ENCODE measurements at places on chromosomes 11 and 22. TPM values are rescaled to one million over a fixed set of nuclear protein-coding genes. Genes with fewer than 3 reads are reported as not detected.
A peak's percentile ranks its signal among the peaks of the same experiment; 100 is the strongest.

SMTNL1 gene
- not detected for total RNA-seq

GRCh38 chr11:10797531-10797930 lies 11.2 kb downstream of the EIF4G2 start:
- no peak for DNase-seq
- peaks cover 37% of the 10 kb centered on the region for H3K4me1 ChIP-seq
- no peak overlapping the region for H3K27ac ChIP-seq
- H3K36me3 ChIP-seq, result peaks cover 44% of the 10 kb centered on the region
- H3K27me3 ChIP-seq, result no peaks in the 10 kb centered on the region

DNA sequence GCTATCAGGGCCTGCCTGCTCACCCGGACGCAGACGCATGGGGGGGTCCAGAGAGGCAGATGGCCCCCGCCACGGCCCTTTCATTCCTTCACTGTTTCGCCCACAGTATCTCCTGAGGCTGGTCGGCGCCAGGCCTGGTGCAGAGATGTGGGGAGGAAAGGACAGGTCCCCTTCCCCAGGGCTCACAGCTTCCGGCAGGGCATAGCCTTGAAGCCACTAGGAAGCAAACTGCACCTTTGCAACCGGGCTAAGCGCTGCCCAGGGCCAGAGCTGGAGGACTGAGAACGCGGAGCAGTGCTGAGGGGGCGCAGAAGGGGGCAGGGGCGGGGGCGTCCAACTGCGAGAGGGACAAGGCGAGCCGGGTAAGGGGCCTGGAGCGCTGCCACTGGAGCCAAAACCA lies 20.2 kb upstream of the FLRT1 start:
- no peak overlapping the region for H3K4me3 ChIP-seq
- peaks cover 6% of the 10 kb centered on the region for H3K27me3 ChIP-seq
- peaks cover 3% of the 10 kb centered on the region for H3K4me1 ChIP-seq
- DNase-seq, result no peak

NXPE4 gene
- total RNA-seq, result not detected

PRODH gene
- total RNA-seq, result 1.7 TPM

MGAT3 gene
- 45.3 TPM for total RNA-seq

GRCh38 chr22:39729141-39729934 lies 158.8 kb downstream of the CACNA1I start:
- H3K27me3 ChIP-seq, result peaks cover 36% of the 10 kb centered on the region
- H3K27ac ChIP-seq, result no peak overlapping the region
- no peaks in the 10 kb centered on the region for H3K36me3 ChIP-seq
- no peaks in the 10 kb centered on the region for H3K4me1 ChIP-seq
- DNase-seq, result no peak
- no peak overlapping the region for H3K4me3 ChIP-seq

GRCh38 chr11:102800767-102801166 lies 2.8 kb upstream of the MMP1 start:
- DNase-seq, result no peak
- no peak overlapping the region for H3K4me3 ChIP-seq
- H3K27ac ChIP-seq, result no peak overlapping the region
- no peaks in the 10 kb centered on the region for H3K4me1 ChIP-seq

FAM111A gene
- total RNA-seq, result 40.8 TPM

GRCh38 chr11:6576471-6577373 lies 26.7 kb downstream of the RRP8 start:
- no peaks in the 10 kb centered on the region for H3K27me3 ChIP-seq
- peaks cover 10% of the 10 kb centered on the region for H3K36me3 ChIP-seq
- peak overlapping the region; percentile 54 for H3K27ac ChIP-seq
- H3K4me1 ChIP-seq, result peaks cover 12% of the 10 kb centered on the region
- H3K4me3 ChIP-seq, result no peak overlapping the region
- no peak for DNase-seq

MFRP gene
- not detected for total RNA-seq

- no peak overlapping the region for H3K4me3 ChIP-seq
- H3K27ac ChIP-seq, result peak overlapping the region; percentile 7
- H3K36me3 ChIP-seq, result peaks cover 21% of the 10 kb centered on the region
- H3K27me3 ChIP-seq, result no peaks in the 10 kb centered on the region
Measured at GRCh38 chr22:21599053-21599893, 30.5 kb downstream of the YDJC start.

- H3K36me3 ChIP-seq, result peaks cover 3% of the 10 kb centered on the region
- no peaks in the 10 kb centered on the region for H3K27me3 ChIP-seq
- peak overlapping the region; percentile 25 for H3K27ac ChIP-seq
Measured at GRCh38 chr11:75311858-75312288, 39.6 kb downstream of the ARRB1 start.

DNA sequence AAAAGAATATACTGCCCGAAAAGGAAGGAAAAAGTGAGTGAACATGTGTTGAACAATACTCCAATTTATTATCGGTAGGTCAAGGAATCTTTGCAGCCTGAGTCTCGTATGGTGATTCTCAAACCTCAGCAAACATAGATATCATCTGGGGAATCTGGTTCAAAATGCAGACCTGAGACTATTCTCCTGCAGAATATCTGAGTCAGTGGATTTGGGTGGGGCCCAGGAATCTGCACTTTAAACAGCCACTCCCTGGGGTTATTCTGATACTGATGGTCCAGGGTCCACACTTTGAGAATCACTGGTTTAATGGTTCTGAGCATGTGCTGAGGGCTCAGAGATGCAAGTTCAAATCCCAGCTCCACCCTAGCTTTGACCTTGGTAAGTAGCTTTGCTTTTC lies 53.6 kb upstream of the GRK3 start:
- H3K27me3 ChIP-seq, result no peaks in the 10 kb centered on the region
- no peak for DNase-seq
- H3K4me1 ChIP-seq, result peaks cover 4% of the 10 kb centered on the region
- H3K4me3 ChIP-seq, result no peak overlapping the region
- no peak overlapping the region for H3K27ac ChIP-seq
- peaks cover 10% of the 10 kb centered on the region for H3K36me3 ChIP-seq

- no peaks in the 10 kb centered on the region for H3K36me3 ChIP-seq
- H3K4me3 ChIP-seq, result no peak overlapping the region
- DNase-seq, result no peak
- no peak overlapping the region for H3K27ac ChIP-seq
- H3K27me3 ChIP-seq, result no peaks in the 10 kb centered on the region
- H3K4me1 ChIP-seq, result no peaks in the 10 kb centered on the region
Measured at GRCh38 chr22:30732426-30732825, 37.8 kb downstream of the OSBP2 start.

GRCh38 chr11:35046681-35047080 lies 92.3 kb upstream of the CD44 start:
- no peaks in the 10 kb centered on the region for H3K36me3 ChIP-seq
- H3K4me1 ChIP-seq, result peaks cover 6% of the 10 kb centered on the region
- peaks cover 9% of the 10 kb centered on the region for H3K27me3 ChIP-seq
- DNase-seq, result no peak
- no peak overlapping the region for H3K27ac ChIP-seq

CCDC73 gene
- 0.44 TPM for total RNA-seq

DNA sequence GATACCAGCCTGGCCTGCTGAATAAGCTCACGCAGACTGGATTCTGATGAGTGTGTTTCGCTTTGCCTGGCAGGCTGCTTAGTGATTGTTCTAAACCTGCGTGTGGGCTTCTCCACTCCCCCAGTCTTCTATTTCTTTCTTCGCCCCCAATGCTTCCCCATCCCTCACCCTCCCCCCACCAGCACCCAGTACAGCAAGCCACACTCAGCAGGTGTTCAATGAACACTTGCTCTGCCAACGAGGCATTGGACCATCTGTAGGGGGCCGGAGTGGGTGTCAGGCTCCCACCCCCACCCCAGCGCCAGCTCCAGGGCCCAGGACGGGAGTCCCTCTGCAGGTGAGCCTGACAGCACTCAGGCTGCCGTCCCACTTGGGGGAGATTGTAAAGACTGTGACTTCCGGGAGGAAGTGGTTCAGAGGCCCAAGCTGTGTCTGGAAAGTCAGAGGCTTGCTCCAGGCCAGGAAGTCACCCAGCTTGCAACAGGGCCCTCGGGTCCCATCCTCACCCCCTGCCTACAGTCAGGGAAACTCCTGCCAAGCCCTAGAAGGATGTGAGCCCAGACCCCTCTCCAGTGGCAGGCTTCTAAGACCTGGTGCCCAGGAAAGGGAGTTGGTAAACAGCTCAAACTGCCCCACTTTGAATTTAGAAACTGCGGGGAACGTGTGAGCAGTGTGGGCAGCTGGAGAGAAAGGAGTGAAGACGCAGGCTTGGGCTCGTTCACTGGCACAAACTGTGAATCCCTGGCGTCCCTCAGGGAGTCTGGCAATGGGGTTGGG lies 66.3 kb upstream of the PRDM11 start:
- H3K27ac ChIP-seq, result no peak overlapping the region
- H3K36me3 ChIP-seq, result no peaks in the 10 kb centered on the region
- no peak overlapping the region for H3K4me3 ChIP-seq

DNA sequence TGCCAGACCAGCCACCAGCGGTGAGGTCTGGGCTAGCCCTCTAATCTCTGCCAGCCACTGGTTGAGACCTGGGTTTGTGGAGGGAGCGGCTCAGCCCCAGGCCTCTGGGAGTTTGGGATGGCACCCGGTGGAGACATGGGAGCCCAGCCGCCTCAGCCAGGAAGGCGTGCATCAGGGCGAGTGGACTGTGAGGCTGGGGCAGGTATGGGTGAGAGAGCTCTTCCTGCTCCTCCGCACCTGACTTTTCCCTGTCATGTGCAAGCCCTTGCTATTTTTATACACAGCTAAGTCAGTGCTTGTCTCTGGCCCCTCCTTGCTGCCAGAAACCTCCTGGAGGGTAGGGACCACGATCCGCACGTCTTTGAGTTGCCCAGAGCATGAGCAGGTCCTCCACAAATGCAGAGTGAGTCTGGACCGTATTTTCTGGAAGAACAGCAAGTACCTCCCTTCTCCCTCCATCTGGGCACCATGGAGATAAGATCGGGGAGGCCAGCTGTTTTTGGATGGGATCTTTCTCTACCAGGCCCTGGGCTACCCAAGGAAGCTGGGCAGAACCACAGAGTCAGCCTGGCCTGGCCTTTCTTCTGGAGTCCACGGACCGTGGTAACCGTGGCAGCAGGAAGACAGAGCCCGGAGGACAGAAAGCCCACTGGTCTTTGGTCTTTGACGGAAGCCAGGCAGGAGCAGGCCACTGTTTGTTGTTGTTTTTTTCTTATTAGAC lies 53.3 kb downstream of the IGLL1 start:
- no peak for DNase-seq
- H3K4me1 ChIP-seq, result peaks cover 63% of the 10 kb centered on the region
- no peaks in the 10 kb centered on the region for H3K27me3 ChIP-seq
- no peaks in the 10 kb centered on the region for H3K36me3 ChIP-seq
- H3K27ac ChIP-seq, result peak overlapping the region; percentile 89

DNA sequence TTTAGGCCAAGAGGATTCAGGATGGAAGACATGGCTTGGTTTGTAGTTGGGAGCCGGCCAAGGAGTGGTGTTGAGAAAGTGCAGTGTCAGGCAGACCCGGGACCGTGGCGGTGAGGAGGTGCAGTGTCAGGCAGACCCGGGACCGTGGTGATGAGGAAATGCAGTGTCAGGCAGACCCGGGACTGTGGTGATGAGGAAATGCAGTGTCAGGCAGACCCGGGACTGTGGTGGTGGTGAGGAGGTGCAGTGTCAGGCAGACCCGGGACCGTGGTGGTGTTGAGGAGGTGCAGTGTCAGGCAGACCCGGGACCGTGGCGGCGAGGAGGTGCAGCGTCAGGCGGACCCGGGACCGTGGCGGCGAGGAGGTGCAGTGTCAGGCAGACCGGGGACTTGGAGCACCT lies 59.7 kb downstream of the LRP5 start:
- H3K27me3 ChIP-seq, result no peaks in the 10 kb centered on the region
- no peak overlapping the region for H3K4me3 ChIP-seq
- no peak for DNase-seq
- peaks cover 27% of the 10 kb centered on the region for H3K36me3 ChIP-seq

RIC3 gene
- total RNA-seq, result 2.4 TPM

GRCh38 chr11:113789675-113790320 lies 10.2 kb downstream of the CLDN25 start:
- H3K27me3 ChIP-seq, result peaks cover 24% of the 10 kb centered on the region
- no peak overlapping the region for H3K4me3 ChIP-seq
- no peak for DNase-seq

GRCh38 chr11:5303626-5304025 lies 1.9 kb upstream of the OR51B4 start:
- no peak overlapping the region for H3K27ac ChIP-seq
- H3K4me3 ChIP-seq, result no peak overlapping the region
- H3K27me3 ChIP-seq, result no peaks in the 10 kb centered on the region
- H3K4me1 ChIP-seq, result peaks cover 5% of the 10 kb centered on the region

DNA sequence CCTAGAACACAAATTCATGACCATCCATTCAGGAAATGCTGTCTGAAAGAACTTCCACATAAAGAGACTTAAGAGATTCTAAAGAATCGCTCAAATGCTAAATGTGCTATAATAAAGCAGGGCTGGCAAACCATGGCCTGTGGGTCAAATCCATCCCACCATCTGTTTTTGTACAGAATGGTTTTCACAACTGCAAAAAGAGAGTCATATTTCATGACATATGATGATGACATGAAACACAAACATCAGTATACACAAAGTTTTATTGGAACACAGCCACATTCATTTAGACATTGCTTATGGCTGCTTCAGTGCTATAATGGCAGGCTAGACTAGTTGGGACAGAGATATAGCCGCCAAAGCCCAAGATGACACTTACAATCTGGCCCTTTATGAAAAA lies 85.1 kb downstream of the RRAS2 start:
- no peaks in the 10 kb centered on the region for H3K27me3 ChIP-seq
- no peak overlapping the region for H3K27ac ChIP-seq
- H3K36me3 ChIP-seq, result peaks cover 18% of the 10 kb centered on the region
- DNase-seq, result no peak
- peaks cover 7% of the 10 kb centered on the region for H3K4me1 ChIP-seq

GRCh38 chr11:34433899-34434298 lies 4.8 kb upstream of the CAT start:
- DNase-seq, result no peak
- H3K36me3 ChIP-seq, result no peaks in the 10 kb centered on the region
- H3K4me3 ChIP-seq, result no peak overlapping the region
- H3K27ac ChIP-seq, result no peak overlapping the region

MAML2 gene
- total RNA-seq, result 36.4 TPM

PLEKHB1 gene
- total RNA-seq, result 8.0 TPM

DNA sequence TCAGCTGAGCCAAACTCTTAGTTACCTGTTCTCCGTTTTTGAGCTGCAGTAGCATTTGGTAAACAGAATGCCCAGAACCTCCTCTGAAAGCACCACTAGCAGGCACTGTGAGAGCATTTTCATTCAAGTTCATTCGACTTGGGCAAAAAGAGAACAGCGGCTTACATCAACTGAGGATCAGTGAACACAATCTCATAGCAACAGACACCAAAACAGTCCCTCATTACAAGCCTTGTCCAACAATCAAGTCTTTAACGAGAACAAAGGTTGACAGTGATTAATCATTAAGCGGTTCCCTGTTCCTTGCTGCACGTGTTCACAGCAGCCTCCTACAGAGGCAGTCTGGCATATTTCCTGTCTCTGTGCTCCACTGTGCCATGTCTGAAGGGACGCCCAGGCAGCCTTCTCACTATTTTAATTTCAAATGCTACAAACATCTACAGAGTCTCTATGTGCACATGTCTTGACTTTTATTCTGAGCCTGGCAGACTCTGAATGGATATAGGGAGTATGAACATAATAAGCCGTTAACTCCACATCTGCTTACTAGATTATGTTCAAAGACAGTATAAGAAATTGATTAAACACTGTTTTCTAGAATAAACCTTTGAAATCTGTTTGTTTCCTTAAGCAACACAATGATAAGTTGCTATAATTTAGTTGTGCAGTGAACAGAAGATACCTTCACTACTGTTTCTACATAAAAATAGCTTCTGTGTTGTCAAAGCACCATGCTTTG lies 88.3 kb upstream of the MTMR2 start:
- H3K4me1 ChIP-seq, result peaks cover 45% of the 10 kb centered on the region
- no peaks in the 10 kb centered on the region for H3K36me3 ChIP-seq
- no peak for DNase-seq
- H3K27ac ChIP-seq, result peak overlapping the region; percentile 55
- H3K27me3 ChIP-seq, result no peaks in the 10 kb centered on the region
- no peak overlapping the region for H3K4me3 ChIP-seq

LIPT2 gene
- 9.1 TPM for total RNA-seq

GPR83 gene
- total RNA-seq, result 0.09 TPM

MS4A12 gene
- not detected for total RNA-seq

BBOX1 gene
- not detected for total RNA-seq
